ENCODE measurements at places on chromosomes 5 and 9.

GRCh38 chr5:141879941-141880738, 1.9 kb upstream of the PCDH1 start:
- DNase-seq = no peak

- DNase-seq = no peak
These were observed 1374.8 kb upstream of the DMAC1 start for GRCh38 chr9:9174358-9174757.

GRCh38 chr9:76799473-76799872, 35.2 kb downstream of the PCA3 start:
- no peak for DNase-seq

DNA sequence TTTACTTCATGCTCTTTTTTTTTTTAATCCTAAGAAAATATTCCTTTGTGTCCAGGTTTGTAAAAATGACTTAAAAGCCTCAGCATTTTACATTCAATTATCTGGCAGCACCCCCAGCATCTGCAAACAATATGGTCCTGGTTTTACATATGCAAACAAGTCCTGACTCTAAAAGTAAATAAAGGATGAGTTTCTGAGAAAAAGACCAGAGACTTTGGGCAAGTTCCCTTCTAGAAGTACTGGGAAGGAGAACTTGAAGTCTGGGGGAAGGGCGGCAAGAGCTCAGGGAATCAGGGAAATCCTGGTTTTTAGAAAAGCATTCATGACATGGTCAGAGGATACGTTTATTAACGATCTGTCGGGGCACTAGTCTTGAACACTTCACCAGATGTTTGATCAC, 25.8 kb downstream of the COL23A1 start:
- DNase-seq = no peak

DNA sequence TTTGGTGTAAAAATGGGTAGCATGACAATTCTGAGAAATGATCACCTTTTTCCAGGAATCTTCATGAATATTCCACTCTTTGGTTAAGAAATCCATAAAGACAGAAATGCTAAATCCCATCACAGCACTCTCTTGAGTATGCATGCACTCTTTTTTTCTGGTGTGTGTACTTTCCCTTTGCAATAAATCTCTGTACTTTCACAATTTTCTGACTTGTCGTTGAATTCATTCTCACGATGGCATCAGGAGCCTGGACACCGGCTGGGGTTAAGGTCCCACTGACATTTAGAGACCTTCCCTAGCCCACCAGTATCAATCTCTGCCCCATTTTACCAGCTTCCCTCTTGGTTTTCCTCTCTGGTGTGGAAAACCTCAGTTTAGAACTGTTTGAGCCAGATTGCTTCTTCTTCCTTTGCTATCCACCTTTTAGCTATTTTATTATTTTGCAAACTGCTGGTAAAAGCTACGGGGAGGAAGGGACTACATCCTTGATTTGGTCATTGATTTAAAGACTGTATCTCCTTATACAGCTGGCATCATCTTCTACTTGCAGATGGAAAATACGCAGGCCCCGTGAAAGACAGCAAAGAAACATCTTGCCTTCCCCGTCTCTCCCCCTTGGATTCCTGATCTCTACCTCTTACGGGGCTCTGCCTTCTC, 59.9 kb upstream of the ZFR start:
- no peak for DNase-seq

DNA sequence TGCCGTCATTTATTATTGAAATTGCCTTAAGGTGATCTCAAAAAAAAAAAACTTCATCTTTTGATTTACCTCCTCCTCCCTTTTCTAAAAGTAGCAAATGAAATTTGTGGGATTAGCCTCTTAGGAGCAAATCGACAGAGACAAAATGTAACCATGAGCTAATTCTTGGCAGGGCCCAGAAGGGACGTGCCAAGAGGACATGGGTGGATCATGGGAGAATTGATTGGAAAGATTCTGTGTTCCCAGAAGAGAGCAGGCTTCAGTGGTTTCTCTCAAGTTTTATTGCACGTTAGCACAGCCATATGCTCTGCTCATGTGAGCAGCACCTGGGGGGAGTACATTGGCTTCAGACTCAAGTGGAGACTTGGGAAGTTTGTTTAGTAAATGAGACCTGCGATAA, 394.6 kb downstream of the ELAVL2 start:
- no peak for DNase-seq

- DNase-seq = no peak
These were observed 18.0 kb downstream of the IL9 start for GRCh38 chr5:135877570-135878155.

- DNase-seq = no peak
These were observed 17.6 kb upstream of the ERCC6L2 start for GRCh38 chr9:95857896-95858295.

DNA sequence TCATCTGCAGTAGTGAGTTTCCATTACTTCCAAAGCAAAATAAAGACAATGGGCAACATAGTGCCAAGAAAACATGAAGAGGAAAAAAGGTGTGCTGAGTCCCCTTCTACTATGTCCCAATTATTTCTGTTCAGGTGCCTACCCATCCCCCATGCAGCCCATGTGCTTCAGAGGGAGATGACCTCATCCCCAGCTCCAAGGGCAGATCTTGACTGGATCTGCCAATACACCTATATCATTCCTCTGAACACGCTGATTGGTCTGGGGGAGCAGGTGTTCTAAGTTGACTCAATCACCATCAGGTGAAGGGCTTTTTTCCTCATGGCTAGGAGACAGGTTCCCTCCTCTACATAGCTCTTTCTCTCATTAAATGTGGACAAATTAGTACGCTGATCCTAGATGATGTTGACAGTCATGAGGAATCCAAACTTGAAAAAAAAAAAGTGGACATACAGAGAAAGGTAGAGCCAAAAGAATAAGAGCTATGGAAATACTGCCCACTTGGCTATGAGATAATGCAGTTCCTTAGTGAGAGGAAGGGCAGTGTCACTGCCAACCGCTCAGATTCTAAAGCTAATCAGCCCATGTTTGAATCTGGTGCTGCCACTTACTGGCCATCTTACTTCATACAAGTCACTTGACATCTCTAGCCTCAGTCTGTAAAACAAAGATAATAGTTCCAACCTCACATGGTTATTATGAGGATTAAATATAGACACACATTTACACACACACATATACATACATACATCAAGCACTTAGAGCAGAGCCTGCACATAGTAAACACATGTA, 23.1 kb downstream of the PRELID2 start:
- DNase-seq = no peak

GRCh38 chr5:12277504-12278192, 373.4 kb upstream of the CTNND2 start:
- no peak for DNase-seq

GRCh38 chr9:135240871-135241311, 153.4 kb downstream of the OLFM1 start:
- no peak for DNase-seq
